ENCODE measurements at places on chromosomes 5 and 9. TPM values are rescaled to one million over a fixed set of nuclear protein-coding genes. Genes with fewer than 3 reads are reported as not detected.

- peaks cover 6% of the 10 kb centered on the region for H3K4me1 ChIP-seq
- peak; percentile 30 for DNase-seq
- H3K36me3 ChIP-seq = no peaks in the 10 kb centered on the region
- no peak overlapping the region for H3K27ac ChIP-seq
- H3K27me3 ChIP-seq = peaks cover 56% of the 10 kb centered on the region
- H3K4me3 ChIP-seq = no peak overlapping the region
These were observed 1.4 kb downstream of the ADAMTS2 start for GRCh38 chr5:179343719-179344430.

- DNase-seq = no peak
- H3K4me1 ChIP-seq = peaks cover 7% of the 10 kb centered on the region
- peaks cover 3% of the 10 kb centered on the region for H3K36me3 ChIP-seq
- H3K4me3 ChIP-seq = no peak overlapping the region
- no peak overlapping the region for H3K27ac ChIP-seq
These were observed 4.2 kb upstream of the ZNF346 start for GRCh38 chr5:177018341-177018740.

DNA sequence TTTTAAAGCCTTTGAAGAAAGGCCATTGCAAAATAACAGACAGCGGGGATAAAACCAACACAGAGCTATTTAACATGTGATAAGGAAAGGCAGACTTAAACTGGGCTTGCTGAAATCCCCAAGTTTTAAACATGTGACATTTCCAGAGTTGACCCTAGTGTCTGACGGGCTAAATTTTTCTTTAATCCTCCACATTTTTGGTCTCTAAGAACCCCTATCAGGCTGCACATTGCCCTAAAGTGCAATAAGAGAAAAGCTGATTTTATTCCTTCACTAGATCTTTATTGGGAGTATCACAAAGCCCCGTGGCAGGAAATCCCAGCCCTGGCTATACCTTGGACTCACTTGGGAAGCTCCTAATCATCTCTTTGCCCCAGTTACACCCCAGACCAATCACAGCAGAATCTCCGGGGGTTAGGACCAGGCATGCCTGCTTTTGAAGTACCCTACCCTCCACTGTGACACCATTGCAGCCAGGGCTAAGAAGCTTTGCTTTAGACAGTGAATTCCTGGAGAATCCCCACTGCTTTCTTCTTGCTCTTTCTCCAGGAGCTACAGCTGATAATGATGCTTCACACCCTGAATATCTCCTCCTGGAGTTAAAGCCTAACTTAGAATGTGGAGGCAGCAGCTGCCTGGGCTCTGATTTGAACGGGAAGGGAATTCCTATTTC lies 20.1 kb upstream of the COL15A1 start:
- H3K36me3 ChIP-seq = no peaks in the 10 kb centered on the region
- H3K27me3 ChIP-seq = no peaks in the 10 kb centered on the region
- DNase-seq = no peak
- no peak overlapping the region for H3K27ac ChIP-seq
- no peaks in the 10 kb centered on the region for H3K4me1 ChIP-seq

GRCh38 chr5:168681556-168682183 lies 102.5 kb upstream of the PANK3 start:
- peak overlapping the region; percentile 11 for H3K27ac ChIP-seq
- H3K36me3 ChIP-seq = no peaks in the 10 kb centered on the region
- peaks cover 9% of the 10 kb centered on the region for H3K4me1 ChIP-seq
- H3K4me3 ChIP-seq = no peak overlapping the region

The EPB41L4B gene
- total RNA-seq = 0.74 TPM

DNA sequence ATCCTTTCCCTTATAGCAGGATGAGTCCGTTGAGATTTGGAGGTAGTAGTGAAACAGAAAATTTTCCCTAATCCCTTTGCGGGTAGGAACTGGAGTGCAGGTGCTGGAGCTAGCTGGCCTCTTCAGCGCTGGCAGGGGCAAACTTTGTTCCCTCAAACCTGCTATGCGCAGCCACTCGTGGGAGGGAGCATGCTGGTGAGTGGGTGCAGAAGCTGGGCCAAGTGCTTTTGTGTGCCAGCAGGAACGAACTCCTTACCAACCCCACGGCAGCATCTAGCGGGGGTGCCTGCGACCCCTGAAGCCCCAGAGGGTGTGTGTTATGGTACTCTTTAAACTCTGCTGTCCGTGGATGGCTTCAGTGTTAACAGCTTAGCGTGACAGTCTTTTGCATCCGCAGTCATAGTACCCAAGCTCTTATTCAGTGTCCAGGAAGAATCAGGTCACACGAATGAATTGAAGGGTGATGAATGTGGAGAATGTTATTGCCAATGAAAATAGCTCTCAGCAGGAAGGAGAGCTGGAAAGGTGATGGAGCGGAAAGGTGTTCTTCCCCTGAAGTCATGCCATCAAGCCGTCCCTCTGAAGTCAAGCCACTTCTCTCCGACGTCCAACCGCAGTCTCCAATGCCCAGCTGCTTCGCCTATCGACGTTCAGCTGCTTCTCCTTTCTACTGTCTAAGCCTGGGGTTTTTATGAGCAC lies 1445.1 kb upstream of the CDH9 start:
- H3K4me3 ChIP-seq = no peak overlapping the region
- no peak for DNase-seq
- no peaks in the 10 kb centered on the region for H3K36me3 ChIP-seq

DNA sequence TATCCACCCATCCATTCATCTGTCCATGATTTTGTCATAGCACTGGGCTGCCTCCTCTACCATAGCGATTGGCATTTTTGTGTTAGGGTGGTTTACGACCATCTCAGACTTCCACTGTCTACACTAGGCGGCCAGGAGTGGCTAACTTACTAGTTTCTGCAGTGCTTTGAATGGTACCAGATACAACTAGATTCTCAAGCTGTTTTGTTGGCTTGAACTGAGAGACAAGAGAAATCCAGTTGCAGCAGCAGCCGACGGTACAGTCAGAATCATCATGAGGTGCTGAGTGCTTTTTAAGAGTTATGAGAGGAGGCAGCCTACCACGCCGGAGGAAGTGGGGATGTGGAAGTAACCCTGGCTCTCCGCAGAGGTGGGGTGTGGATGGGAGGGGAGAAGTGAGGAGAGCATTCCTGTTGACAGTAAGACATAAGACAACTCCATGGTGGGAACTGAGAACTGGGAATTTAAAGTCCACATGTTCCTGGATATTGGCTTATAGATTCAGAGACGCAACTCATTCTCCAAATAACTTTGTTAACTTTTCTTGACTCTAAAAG lies 27.9 kb downstream of the COL5A1 start:
- H3K27me3 ChIP-seq = peaks cover 15% of the 10 kb centered on the region
- H3K36me3 ChIP-seq = no peaks in the 10 kb centered on the region
- no peak overlapping the region for H3K27ac ChIP-seq
- no peak overlapping the region for H3K4me3 ChIP-seq
- no peak for DNase-seq

The DRD1 gene
- total RNA-seq = not detected

The IL9 gene
- total RNA-seq = not detected

The OLFM1 gene
- total RNA-seq = not detected

GRCh38 chr5:33230467-33231078 lies 210.2 kb upstream of the TARS1 start:
- no peak overlapping the region for H3K4me3 ChIP-seq
- H3K4me1 ChIP-seq = peaks cover 3% of the 10 kb centered on the region
- no peaks in the 10 kb centered on the region for H3K36me3 ChIP-seq

GRCh38 chr9:100219347-100219746 lies 120.3 kb downstream of the INVS start:
- no peaks in the 10 kb centered on the region for H3K36me3 ChIP-seq
- no peak for DNase-seq
- no peak overlapping the region for H3K27ac ChIP-seq
- H3K4me1 ChIP-seq = peaks cover 4% of the 10 kb centered on the region
- no peak overlapping the region for H3K4me3 ChIP-seq

The RAD23B gene
- total RNA-seq = 142 TPM

DNA sequence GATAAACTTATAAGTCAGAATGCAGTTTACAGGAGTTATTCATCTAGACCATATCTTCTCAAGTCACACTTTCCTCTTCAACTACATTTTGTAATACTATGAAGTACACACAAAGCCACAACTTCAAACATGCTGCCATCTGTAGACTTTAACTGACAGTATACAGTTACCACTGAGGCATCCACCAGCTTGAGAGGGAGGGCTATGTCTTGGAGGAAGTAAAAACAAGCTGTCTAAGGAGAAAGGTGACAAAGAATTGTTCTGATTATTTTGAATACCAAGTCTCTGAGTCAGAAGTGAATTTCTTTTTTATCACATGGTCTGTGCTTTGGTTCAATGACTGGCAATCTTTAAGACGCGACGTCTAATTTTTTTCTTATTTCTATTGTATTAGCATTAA lies 97.6 kb upstream of the CDH10 start:
- no peak overlapping the region for H3K27ac ChIP-seq
- DNase-seq = no peak
- no peaks in the 10 kb centered on the region for H3K27me3 ChIP-seq
- H3K4me3 ChIP-seq = no peak overlapping the region

DNA sequence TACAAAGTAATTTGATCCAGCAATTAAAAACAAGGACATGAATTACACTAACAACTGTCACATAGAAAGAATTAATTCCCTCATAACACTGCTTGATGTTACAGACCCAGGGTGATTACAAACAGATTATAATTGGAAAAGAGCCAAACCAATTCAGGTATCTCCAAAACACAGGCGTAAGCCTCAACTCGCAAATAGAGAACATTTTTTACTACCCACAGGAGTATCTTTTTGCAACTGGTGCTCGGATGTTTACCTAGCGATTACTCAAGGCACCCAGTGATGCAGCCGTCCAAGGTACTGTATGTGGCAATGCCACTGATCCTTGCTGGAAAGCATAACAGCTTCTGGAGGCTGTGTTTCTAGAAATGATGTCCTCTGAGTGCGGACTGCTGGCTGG lies 386.1 kb upstream of the KIF2A start:
- H3K36me3 ChIP-seq = no peaks in the 10 kb centered on the region
- H3K27ac ChIP-seq = no peak overlapping the region
- peaks cover 15% of the 10 kb centered on the region for H3K27me3 ChIP-seq
- H3K4me1 ChIP-seq = no peaks in the 10 kb centered on the region
- H3K4me3 ChIP-seq = no peak overlapping the region

DNA sequence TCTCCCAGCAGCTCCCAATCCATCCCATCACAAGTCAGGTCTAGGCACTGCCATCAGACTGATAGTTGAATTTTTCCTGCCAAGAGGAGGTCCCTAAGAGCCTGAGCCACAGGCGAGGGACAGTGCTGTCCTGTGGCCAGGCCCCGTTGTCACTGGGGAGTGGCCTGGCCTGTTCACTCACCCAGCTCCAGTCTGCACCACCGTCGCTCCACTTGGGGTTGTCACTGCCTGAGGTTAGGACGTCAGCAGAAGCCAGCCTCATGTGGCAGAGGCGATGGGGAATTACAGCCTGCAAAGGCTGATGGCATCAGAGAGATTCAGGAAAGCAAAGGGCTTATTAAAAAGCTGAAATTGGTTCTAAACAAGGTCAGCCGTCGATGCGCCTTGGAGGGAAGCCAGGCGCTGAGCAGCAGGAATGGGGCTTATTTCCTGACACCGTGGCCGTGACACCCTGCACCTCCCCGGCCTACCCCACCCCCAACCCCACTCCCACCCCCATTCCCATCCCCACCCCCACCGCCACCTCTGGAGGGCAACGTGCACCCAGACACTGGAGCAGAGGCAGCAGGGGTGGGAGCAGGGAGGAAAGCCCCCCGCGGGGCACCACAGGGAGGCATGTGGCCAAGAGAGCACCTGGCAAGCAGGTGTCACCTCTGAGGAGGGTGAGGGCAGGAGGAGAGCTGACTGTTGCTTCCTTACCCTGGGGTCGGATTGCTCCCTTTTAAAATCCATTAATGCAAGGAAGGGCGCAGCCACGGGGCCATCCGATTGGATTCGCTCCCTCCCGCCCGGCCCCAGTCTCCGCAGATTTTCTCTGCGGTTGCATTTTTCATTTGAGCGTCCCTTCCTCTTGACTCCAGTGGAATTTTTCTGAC lies 3.1 kb upstream of the DBH start:
- DNase-seq = no peak
- no peak overlapping the region for H3K27ac ChIP-seq
- no peaks in the 10 kb centered on the region for H3K27me3 ChIP-seq
- H3K4me1 ChIP-seq = no peaks in the 10 kb centered on the region

GRCh38 chr5:180645274-180646204 lies 3.9 kb downstream of the FLT4 start:
- H3K27me3 ChIP-seq = peaks cover 9% of the 10 kb centered on the region
- H3K36me3 ChIP-seq = no peaks in the 10 kb centered on the region
- H3K27ac ChIP-seq = no peak overlapping the region
- no peak for DNase-seq

The ACTBL2 gene
- not detected for total RNA-seq

The ENHO gene
- 0.27 TPM for total RNA-seq

The SAPCD2 gene
- 15.4 TPM for total RNA-seq

GRCh38 chr9:90943341-90943740 lies 141.7 kb downstream of the SYK start:
- no peak overlapping the region for H3K4me3 ChIP-seq
- peaks cover 22% of the 10 kb centered on the region for H3K27me3 ChIP-seq
- DNase-seq = no peak
- H3K36me3 ChIP-seq = no peaks in the 10 kb centered on the region
- no peak overlapping the region for H3K27ac ChIP-seq

DNA sequence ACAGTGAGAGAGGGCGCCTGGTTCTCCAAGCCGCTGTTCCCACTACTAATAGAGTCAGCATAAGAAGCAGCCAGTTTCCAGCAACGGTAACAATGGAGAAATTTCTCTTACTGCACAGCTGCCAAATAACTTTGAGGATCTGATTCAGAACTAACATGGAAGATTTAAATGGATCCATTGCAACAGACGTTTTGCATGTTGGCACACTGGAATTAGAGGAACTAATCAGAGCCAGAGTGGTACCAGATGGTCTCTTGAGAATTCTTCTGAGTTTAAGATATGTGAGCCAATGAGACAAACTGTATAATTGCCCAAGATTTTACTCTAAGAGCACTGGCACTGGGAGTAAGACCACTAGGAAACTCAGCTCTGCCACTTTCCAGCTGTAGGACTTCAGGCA lies 186.5 kb downstream of the EFNA5 start:
- peaks cover 8% of the 10 kb centered on the region for H3K36me3 ChIP-seq
- no peak overlapping the region for H3K27ac ChIP-seq
- peaks cover 15% of the 10 kb centered on the region for H3K4me1 ChIP-seq
- no peak overlapping the region for H3K4me3 ChIP-seq
- H3K27me3 ChIP-seq = peaks cover 10% of the 10 kb centered on the region

The MEF2C gene
- 1.5 TPM for total RNA-seq

DNA sequence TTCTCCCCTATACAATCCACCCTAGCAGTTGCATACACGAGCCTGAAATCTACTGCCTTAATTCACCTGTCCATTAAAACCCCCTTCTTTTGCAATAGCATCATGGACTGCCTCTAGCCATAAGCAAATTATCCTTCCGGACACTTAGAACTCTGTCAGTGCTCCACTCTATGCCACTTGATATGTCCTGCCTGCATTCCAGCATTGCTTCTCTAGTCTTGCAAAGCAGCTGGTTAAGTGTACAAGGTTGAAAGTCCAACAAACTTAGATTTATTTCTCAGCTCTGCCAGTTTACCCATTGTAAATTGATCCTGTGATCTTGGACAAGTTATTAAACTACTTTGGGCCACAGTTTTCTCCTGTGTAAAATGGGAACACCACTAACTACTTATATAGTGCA lies 197.9 kb downstream of the EPB41L4A start:
- no peaks in the 10 kb centered on the region for H3K36me3 ChIP-seq
- H3K4me3 ChIP-seq = no peak overlapping the region
